ENCODE measurements at places on chromosomes 1 and 21. TPM values are rescaled to one million over a fixed set of nuclear protein-coding genes. Genes with fewer than 3 reads are reported as not detected.

GRCh38 chr21:26840912-26841311 lies 4.3 kb downstream of the ADAMTS1 start:
- DNase-seq: peak; percentile 31

Gene RNU1-3
- not detected for polyA plus RNA-seq

DNA sequence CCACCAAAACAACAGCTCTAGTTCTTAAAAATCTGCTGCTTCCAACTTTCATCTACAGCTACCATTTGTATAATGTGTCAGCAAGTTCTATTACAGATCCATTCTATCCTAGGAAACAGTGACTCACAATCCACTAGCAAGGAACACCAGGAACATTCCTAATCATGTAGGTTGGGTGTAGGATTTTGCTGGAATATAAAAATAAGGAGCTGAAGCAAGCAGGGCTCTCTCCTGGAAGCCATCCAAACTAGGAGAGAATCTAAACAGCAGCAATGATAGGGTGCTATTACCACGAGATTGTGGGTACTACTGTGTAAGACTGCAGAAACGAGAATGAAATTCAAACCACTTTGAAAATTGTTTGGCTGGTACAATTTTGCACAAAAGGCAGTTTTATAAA lies 135.0 kb downstream of the PTPN14 start:
- no peak for DNase-seq

DNA sequence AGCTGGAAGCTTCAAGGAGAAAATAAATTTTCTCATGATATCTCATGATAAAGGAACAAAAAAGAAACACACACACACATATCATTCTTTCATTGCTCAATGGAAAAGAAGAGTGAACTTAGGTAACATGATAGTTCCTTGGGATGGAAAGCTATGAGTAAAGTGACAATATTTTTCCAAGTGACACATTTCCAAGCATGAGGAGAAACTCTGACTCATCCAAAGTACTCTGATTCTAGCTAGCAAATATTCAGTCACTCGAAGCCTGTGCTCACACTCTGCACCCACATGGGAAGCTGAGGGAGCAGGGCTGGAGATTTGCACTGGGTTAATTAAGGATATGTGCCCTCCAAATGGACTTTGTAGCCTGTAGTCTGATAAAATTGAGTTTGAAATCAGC lies 222.4 kb downstream of the LRRC40 start:
- DNase-seq: no peak

DNA sequence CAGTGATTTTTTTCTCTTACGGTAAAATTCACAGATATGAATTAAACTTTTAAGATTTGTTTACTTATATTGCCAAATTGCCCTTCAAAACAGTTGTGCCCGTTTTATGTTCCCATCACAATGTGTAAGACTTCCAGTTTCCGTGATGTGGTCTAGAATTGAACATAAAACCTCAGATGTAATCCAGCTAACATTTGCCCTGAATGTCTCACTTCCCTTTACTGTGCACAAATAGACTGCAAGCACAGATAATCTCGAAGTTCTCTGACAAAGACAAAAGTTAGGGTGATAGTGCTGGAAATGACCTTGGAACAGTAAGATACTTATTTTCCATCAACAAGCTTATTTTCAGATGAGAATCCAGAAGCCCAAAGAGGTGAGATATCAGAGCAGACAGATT lies 177.5 kb downstream of the ZZZ3 start:
- DNase-seq: no peak

Gene CLCA2
- 0.17 TPM for polyA plus RNA-seq

Gene SMIM1
- 5.6 TPM for polyA plus RNA-seq

Gene KCNC4
- polyA plus RNA-seq: 7.4 TPM

DNA sequence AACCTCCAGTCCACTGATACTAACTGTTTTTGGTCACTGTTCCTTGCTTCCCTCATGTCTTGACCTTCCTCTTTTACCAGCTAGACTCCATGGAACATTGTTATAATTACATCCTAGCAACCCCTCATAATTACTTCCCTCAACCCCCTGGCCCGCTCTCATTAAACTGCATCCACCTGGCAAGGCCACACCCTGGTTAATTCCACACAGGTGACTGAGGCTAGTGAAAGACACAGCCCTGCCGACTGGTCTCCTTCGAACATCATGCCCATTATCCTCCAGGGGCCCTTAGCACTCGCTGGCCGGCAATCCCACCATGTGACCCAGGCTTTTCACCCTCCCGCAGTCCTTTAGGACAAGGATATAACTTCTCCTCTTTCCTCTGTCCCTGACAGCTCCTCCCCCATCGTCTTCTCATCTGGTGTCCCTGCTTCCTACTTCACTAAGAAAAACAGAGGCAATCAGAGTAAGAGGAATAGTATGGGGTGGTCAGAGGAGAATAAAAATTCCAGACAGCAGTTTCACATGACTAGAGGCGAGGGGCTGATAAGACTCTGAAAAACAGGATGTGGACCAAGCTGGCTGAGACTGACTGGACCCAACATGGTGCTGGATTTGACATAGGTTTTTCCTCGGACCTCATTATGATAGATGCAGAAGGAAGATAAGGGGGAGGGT lies 8.8 kb upstream of the TENT5B start:
- DNase-seq: no peak
